ENCODE measurements at places on chromosomes 2 and 18.

DNA sequence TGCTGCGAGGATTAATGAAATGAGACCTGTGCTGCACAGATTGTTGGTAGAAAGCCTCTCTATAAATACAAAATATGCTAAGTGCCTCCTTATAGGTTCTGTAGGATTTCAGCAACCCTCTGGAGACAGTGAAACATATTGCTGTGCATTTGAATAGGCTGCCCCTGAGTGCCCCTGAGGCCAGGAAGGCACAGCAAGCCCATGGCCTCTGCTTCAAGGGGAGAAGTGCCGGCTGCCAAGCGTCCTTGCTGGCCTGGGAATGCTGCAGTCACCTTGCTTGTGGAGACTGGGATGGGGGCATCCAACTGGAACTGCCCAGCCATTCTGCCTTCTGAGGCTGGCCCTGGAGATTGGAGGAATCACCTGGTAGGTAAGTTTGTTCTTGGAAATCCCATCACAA, 397.2 kb upstream of the SMIM21 start:
- no peak for DNase-seq

DNA sequence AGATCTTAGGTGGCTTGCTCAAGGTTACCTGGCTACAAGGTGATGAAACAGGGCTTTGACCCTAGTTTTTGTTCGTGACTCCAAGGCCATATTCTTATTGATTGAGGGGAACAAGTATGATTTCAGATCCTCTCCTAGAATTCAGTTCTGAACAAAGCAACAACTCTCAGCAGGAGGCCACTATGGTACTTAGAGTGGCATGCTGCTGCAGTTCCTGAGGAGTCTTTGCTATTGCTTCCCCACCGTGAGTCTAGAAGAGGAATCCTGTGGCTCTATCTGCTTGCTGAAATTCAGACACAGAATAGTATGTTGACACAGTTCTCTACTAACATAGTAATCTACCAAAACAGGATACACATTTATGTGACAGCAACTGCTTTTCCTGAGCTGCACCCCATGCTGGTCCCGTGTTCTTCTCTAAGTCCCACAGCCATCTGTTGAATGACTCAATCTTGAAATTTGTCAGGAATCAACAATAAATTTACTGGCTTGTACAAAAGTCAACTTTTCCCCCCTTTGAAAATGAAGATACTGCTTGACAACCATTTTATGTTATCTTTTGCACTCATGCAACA, 4.1 kb downstream of the TGFBRAP1 start:
- DNase-seq = no peak

- DNase-seq = no peak
These were observed 59.8 kb upstream of the PELI1 start for GRCh38 chr2:64203858-64204632.

DNA sequence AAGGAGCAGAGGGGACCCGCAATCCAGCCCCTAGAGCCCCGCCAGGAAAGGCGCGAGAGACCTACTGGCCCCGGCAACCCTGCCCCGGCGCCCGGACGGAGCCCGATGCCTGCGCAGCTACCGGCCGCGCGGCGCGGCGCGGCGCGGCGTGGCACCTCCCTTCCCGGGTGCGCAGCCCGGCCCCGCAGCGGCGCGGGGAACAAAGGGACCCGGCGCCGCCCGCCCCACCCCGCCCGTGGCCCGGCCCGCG, 307 bp downstream of the CDH2 start:
- DNase-seq = no peak

DNA sequence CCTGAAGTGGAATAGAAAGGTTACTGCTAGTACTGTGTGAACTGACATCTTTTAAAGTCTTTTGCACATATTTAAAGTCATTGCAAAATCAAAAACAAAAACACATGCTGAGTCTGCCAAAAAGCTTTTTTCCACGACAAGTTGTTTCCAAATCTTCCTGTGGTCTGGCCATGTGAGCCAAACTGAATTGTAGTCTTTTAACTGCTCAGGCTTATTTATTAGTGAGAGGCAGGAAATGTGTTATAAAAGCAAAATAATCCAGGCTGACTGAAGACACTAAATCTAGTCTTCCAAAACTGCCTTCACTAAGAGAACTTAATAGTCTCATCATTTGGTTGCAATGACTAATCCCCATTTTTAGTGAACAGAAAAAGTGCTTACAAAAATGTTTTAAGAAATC, 2.3 kb downstream of the KRCC1 start:
- DNase-seq = no peak
